ENCODE measurements at places on chromosomes 7 and 10.
A peak's percentile ranks its signal among the peaks of the same experiment; 100 is the strongest.

DNA sequence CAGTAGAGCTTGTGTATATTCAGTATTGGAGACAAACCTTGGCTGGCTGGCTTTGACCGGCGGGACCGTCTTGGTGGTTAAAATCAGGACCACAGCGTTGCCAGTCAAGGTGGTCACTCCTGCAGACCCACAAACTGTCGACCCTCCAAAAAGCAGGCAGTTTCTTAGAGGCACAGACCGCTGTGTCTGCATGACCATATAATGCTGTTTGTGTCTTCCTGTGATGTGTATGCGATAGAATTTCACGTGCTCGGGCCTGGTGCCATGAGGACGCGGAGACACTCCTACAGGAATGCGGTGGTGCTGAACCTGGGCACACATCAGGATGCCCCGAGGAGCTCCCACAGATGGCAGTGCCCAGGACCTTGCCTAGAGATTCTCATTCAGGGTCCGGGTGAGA is 34.8 kb downstream of the BNIP3 start:
- peak; percentile 55 for DNase-seq

DNA sequence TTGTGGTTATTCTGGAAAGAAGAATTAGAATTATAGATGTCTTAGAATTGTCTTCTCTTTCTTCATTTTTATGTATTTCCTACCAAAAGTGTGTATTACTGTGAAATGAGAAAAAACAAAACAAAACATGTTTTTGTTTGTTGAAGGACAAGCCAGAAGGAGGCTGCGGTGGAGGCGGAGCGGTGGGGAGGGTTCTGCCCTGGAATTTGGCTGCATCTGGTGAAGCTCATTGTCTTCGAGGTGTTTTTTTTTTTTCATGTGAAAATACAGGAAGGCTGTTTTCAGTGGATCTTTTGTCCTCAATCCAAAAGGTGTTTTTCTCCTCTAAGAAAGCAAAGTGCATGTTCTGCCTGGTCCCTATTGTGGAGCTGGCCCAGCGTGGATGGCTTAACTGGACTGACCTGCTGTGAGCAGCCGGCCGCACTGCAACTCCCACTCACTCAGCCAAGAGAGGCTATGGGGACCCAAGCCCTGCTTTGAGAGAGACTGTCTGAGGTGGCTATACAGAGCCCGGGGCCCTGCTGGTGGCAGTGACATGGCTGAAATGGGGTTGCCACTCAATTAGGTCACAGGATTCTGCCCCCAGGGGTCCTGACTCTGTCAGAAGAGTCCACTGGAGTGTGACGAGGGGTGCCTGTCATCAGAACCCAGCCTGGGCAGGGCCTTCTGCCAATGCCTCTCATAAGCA is 184.9 kb upstream of the MKI67 start:
- no peak for DNase-seq

DNA sequence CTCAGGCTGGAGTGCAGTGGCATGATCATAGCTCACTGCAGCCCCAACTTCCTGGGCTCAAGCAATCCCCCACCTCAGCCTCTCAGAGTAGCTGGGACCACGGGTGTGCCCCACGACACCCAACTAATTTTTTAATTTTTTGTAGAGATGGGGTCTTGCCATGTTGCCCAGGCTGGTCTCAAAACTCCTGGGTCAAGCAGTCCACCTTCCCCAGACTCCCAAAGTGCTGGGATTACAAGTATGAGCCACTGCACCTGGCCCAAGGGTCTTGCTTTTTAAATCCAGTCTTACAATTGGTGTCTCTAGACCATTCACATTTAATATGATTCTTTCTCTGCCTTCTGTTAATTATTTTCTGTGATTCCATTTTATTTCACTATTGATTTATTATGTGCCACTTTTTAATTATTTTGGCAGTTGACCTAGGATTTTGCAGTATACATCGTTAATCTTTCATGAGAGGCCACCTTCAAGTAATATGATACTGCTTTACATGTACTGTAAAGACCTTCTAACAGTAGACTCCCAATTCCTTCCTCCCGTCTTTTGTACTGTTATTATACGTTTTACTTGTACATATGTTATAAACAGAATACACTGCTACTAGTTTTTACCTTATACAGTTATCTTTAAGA is 18.7 kb downstream of the MMP21 start:
- DNase-seq, result no peak

- no peak for DNase-seq
These were observed 41.8 kb downstream of the LCOR start for GRCh38 chr10:96873756-96874467.

- DNase-seq, result no peak
These were observed 41.9 kb downstream of the PRPF18 start for GRCh38 chr10:13628661-13629060.
